ENCODE measurements at places on chromosomes 13 and 19.
A peak's percentile ranks its signal among the peaks of the same experiment; 100 is the strongest.

- DNase-seq = no peak
These were observed 16.4 kb downstream of the FPR3 start for GRCh38 chr19:51811344-51811743.

- DNase-seq = peak; percentile 61
These were observed 21.7 kb downstream of the ZNF613 start for GRCh38 chr19:51948975-51949374.

DNA sequence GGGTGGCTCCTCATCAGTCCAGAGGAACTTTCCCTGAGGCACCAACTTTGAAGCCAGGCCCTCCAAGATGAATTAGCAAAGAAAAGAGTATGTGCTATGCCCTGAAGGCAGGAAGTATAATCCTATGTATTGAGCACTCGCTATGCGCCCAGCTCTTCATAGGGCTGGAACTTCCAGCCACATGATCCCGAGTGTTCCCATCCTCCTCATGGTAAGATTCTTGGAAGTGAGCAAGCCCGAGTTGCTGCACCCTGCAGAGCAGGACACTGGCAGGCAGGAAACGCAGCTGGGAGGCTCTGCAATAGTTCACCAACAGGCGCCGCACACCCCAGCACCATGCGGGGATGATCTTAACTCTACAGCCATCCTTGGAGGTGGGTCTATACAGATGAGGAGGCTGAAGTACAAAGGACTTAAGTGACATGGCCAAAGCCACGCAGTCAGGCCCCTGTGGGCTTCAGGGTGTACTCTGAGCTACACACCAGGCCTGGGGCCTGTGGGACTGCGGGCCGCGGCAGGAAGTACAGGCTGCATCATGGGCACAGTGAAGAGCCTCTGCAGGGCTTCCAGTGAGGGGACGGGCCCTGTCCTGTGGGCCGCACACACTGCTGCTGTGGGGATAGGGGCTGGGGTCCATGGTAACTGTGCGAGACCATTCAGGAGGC lies 25.1 kb downstream of the C19orf47 start:
- no peak for DNase-seq

- no peak for DNase-seq
These were observed 223.4 kb downstream of the SPRY2 start for GRCh38 chr13:80117515-80117914.

GRCh38 chr19:19748249-19748938 lies 15.5 kb upstream of the ZNF14 start:
- no peak for DNase-seq

GRCh38 chr19:40754611-40755247 lies 3.7 kb downstream of the SNRPA start:
- no peak for DNase-seq

GRCh38 chr13:82833923-82834322 lies 1048.4 kb downstream of the SLITRK1 start:
- DNase-seq = no peak
